Astrocyte of the cerebellum (primary cell): ENCODE measurements at places on chromosomes 2 and 18.

DNA sequence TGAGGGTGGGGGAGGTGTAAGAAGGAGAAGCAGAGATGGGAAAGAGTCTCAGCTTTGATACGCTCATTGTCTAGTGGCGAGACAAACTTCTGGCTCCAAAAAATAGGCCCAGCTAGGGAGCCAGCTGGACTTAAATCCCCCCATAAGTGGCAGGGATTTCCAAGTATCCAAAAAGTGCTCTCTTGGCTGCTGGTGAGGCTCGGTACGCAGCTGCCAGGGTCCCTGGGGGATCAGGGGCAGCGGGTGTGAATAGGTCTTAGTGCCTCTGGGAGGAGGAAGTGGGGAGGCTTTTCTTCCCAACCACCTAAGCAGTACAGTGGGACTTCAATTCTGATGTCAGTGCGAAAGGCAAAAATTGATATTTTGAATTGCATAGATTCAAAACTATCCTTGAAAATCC lies 73.5 kb downstream of the ALK start:
- DNase-seq, result no peak

DNA sequence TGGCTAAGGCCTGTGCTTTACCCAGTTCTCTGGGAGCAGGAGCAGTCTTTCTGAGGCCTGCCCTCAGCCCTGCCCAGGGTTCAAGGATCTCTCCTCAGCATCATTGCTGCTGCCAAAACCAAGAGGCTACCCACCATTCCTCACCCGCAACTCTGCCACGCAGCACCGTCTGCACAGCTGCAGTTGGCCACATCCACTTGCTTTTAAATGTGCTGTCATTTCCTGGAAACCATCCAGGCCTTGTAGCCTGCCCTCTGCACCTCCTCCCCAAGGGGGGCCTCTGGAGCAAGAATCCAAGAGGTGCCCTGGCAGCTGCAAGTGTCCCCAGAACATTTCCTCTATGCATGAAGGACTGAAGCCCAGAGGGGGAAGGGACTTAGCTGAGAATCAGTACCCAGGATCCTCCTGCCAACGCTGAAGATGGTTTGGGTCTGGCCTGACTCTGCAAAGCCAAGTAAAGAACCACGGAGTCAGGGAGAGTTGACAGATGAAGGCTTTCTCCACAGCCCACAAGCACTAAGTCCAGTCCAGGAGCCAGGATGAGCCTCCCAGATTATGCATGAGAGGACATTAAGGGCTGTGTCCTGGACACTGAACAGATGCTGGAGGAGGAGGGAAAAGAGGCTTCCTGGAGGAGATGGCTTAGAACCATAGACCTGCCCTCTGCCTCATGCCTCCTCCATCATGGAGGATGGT lies 14.9 kb downstream of the EMX1 start:
- DNase-seq, result no peak

DNA sequence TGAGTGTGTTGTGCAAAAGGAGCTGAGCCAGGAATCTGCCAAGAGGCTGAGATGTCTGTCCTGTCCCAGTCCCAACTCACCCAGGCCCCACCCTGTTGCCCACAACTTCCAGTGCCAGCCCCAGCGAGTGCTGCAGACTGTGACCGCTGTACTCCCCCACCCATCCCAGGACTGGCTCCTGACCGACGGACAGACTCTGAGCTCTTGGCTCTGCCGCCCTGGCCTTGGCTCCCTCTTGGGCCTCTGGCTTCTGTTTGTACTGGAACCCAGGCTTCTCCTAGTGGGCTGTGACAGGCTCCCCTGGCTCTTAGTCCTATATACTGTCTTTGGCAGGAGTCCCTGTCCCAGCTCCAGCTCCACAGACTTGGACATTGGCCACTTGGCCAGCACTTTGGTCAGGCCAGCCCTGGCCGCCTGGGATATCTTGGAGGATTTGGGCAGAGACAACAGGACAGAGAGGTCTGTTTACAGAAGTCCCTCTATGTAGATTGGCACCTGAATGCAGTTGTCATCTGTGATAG lies 41.1 kb downstream of the ACOXL start:
- no peak for DNase-seq

GRCh38 chr2:1911811-1912210 lies 167.5 kb upstream of the PXDN start:
- no peak for DNase-seq

DNA sequence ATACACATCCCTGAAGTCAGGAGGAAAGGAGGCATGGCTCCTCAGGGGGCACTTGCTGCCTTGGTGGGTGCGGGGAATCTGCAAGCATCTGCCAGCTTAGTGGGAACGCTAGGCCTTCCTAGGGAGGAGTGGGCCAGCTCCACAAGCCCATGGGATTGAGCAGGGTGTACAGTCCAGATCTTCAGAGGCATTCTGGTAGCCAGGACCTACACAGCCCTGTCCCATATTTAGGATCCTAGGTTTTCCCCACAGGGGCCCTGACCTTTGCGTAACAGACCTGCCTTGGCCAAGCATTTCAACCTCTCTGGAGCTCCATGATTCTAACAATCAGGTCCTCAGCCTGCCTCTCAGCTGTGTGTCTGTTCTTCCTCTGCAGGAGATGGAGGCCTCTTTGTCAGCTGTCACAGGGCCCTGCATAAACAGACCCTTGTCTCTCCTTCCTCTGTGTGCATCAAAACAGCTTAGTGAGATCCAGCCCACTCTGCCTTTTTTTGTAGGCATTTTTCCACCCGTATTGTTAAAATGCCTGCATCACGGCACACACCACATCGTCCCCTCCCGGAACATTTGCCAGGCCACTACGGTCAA lies 140.2 kb upstream of the NDUFV2 start:
- no peak for DNase-seq

- no peak for DNase-seq
Measured at GRCh38 chr2:30950339-30950738, 143.1 kb upstream of the CAPN13 start.

- no peak for DNase-seq
Measured at GRCh38 chr2:159349674-159350299, 63.3 kb upstream of the WDSUB1 start.

- no peak for DNase-seq
Measured at GRCh38 chr18:80179857-80180558, 67.3 kb downstream of the PARD6G start.

GRCh38 chr18:76670564-76671288 lies 151.6 kb upstream of the ZNF236 start:
- no peak for DNase-seq

DNA sequence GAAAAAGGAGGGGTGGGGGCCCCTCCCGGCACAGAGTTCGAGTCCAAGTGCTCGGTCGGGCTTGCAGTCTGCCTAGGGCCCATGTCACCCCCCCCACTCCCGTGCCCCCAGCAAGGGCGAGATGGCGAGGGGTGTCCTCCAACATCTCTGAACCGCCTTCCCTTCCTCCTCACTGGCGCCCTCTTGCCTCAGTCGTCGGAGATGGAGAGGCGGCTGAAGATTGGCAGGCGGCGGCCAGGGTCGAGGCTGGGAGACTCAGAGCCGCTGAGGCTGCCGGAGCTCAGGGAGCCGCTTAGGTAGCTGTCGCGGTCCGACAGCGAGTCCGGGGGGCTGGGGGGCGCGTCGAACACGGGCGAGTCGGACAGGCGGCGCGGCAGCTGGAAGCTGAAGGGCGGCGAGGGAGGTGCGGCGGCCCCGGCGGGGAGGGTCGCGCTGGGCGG lies 2.3 kb downstream of the ZFP36L2 start:
- DNase-seq, result no peak

- no peak for DNase-seq
Measured at GRCh38 chr18:27142891-27143290, 42.2 kb downstream of the CHST9 start.

DNA sequence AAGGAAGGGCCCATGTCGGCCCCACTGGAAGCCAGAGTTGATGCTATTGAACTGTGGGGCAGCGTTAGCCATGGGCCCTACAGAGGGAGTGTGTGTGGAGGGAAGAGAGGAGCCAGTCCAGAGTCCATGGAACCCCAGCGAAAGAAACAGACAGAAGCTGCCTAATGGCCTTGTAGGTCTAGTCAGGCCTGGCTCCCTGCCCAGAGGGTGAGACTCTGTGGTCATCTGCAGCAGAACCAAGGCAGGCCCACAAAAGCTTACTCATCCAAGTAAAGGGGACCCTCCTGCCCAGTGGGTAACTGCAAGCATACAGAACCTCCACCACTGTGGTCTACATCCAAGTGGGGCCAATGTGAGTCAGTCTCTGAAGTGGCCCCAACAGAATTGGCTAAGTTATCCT lies 439.8 kb downstream of the TGIF1 start:
- peak; percentile 76 for DNase-seq

GRCh38 chr2:102055346-102055990 lies 63.7 kb downstream of the IL1R2 start:
- no peak for DNase-seq

GRCh38 chr2:231877533-231878456 lies 48.4 kb downstream of the NPPC start:
- DNase-seq, result peak; percentile 16

- peak; percentile 64 for DNase-seq
Measured at GRCh38 chr18:49548229-49548636, 13.6 kb upstream of the LIPG start.

DNA sequence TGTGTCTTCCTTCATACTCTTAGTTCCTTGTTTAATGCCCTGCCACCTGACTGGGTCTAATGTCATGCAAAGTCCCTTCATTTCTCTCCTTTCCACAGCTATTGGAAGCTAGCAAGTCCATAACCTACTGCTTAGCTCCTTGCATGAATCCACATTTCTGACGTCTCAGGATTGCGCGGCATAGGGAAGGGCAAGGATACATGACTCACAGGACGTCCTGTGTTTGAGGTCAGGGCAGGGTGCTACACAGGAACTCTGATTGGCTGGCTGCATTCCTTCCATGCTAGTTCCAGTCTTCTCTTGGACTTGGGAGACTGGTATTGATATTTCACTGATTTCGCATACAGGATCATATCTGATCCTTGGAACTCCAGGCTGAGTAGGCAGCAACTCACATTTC lies 137.9 kb downstream of the CDH2 start:
- DNase-seq, result no peak

- no peak for DNase-seq
Measured at GRCh38 chr2:85324639-85325465, 2.9 kb downstream of the TGOLN2 start.

DNA sequence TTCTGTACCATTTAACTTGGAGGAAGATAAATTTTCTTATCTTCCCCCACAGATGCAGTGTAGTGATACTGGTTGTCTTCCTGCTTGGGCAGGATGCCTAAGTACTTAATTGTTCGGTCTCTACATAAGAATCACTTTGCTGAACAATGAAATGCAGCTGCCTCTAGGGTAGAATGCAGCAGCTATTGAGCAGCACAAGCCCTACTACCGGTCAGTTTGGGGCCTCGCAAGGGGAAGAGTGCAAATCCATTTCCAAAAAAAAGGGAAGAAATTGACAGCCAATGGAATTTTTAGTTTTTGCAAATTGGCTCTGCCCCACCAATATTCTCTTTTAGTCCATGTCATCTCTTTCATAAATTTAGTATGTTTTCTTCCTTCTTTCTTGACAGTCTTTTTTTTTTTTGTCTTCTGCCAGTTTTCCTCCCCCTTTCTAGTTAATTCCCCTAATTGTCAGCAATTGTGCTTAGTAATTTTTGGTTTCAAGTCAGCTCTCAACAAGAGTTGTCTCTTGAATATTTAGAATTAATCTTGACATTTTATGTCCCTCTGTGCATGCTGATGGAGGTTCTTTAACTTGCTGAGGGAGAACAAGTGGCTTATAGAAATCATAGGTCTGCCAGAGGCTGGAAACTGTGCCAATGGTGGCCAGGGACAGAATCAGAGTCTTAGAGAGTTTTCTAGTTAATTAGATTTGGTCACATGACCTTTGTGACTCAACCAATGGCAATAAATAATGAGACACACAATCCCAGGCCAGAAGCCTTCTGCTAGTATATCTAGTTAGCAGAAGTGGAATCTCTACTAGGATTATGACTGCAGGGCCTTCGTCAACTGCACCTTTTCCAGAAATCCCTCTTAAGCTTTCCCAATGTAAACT lies 270.0 kb downstream of the CTNNA2 start:
- DNase-seq, result no peak

GRCh38 chr2:199395311-199395710 lies 62.4 kb downstream of the SATB2 start:
- peak; percentile 23 for DNase-seq

- no peak for DNase-seq
Measured at GRCh38 chr2:196534495-196534894, 105.0 kb upstream of the CCDC150 start.

DNA sequence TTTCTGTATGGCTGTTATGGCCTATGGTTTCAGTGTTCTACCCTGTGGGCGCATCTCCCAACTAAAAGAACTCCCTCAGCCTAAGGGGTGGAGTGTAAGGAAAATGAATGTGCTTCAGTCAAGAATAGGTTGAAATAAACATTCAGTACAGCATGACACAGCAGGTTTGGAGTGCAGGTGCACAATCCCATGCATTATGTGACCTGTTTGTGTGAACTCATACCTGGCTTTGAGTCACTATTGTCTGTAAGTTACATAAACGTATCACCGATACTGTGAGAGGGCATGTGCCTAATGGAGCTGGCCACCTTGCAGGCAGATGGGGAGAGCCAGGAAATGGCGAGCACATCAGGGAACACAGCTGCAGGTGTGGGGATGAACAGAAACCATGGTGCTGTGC lies 216.0 kb downstream of the DSEL start:
- DNase-seq, result no peak

- DNase-seq, result no peak
Measured at GRCh38 chr2:66488946-66489345, 54.0 kb downstream of the MEIS1 start.

DNA sequence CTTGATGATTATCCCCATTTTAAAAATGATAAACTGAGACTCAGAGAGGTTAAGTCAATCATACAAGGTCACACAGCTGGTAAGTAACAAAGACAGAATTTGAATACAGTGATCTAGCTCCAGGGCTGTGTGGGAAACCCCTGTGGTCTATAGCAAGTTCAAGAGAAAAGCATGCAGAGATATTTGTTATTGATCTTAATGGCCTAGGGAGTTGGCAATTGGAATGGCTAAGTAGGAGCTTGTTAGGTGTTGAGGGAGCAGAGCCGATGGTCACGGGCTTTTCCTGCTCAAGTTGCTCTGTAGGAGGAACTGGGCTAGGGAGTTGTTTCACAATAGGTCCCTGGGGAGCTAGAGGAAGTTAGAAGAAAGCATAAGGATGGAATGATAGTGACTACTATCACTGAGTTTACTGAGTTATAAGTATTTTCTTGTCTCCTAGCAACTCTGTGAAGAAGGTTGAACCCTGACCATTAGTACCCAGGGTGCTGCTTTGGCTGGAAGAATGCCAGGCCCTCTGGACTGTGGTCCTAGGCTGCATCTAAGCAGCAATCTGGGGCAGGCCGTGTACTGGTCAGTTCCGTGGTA lies 30.0 kb downstream of the RNF125 start:
- no peak for DNase-seq

- DNase-seq, result no peak
Measured at GRCh38 chr18:12637393-12637792, 20.5 kb downstream of the SPIRE1 start.

- DNase-seq, result no peak
Measured at GRCh38 chr2:218407717-218408116, 8.0 kb downstream of the CTDSP1 start.

- no peak for DNase-seq
Measured at GRCh38 chr2:96097951-96098823, 18.2 kb downstream of the ADRA2B start.

- DNase-seq, result no peak
Measured at GRCh38 chr2:120499784-120500495, 154.0 kb downstream of the INHBB start.
